GM23248 (cell line): ENCODE measurements at places on chromosomes 4 and X. TPM values are rescaled to one million over a fixed set of nuclear protein-coding genes. Genes with fewer than 3 reads are reported as not detected.
A peak's percentile ranks its signal among the peaks of the same experiment; 100 is the strongest.

DNA sequence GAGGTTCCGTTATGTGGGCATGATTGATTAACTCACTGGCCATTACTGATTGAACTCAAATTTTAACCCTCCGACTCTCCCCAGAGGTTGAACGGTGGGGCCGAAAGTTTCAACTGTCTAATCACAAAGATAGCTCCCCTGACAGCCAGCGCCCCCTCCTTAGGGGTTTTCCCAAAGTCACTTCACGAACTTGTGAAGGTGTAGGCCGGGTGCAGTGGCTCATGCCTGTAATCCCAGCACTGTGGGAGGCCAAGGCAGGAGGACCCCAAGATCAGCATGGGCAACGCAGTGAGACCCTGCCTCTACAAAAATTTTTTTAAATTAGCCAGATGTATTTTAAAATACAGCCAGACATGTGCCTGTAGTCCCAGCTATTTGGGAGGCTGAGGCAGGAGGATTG is 39.8 kb upstream of the RBM47 start:
- no peak overlapping the region for H3K4me3 ChIP-seq
- H3K4me1 ChIP-seq = peaks cover 5% of the 10 kb centered on the region; the same call in 1 of the 2 replicates

GRCh38 chr4:166017804-166018203 is 144.8 kb downstream of the TLL1 start:
- H3K36me3 ChIP-seq = no peaks in the 10 kb centered on the region
- H3K27ac ChIP-seq = no peak overlapping the region

GRCh38 chr4:37726666-37727065 is 40.5 kb upstream of the RELL1 start:
- no peaks in the 10 kb centered on the region for H3K27me3 ChIP-seq
- H3K4me3 ChIP-seq = no peak overlapping the region
- peaks cover 7% of the 10 kb centered on the region for H3K4me1 ChIP-seq
- no peak overlapping the region for H3K27ac ChIP-seq
- no peaks in the 10 kb centered on the region for H3K36me3 ChIP-seq

KLF3 gene
- total RNA-seq = 12.8 and 14.7 TPM in 2 replicates

DNA sequence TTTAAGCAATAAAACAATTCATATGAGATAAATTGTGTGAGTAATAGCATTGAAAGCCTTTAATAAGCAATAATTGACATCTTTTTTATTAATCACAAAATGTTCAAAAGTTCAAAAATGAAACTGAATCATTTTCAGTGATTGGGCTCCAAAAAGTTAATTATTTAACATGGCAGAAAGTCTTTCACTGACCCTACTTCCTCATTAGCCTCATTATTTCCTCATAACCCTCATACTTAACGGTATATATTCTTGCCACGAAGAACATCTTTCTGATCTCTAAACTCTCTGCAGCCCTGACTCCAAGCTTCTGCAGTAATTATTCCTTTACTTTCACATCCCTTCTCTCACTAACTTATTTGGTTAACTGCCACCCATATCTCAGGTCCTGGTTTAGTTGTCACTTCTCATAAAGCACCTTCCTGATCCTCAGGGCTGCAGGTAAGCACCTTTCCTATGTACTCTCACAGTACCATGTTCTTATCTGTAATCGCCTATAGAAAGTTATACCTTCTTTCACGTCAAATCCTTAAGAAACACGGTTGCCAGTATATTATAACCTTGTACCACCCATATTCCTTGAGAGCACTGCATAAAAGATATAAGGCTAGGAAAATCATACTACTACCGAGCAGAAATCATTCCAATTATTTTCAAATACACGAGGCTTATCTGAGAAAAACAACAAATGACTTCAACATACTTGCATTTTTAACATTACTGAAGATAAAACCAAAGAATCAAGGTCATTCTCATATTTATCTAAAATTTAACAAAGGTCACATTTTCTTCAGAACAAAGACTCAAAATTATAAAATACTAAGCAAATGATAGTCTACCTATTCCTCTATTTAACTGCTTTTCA is 72.2 kb downstream of the PPP3CA start:
- no peak for DNase-seq
- no peaks in the 10 kb centered on the region for H3K27me3 ChIP-seq
- H3K4me1 ChIP-seq = peaks cover 27% of the 10 kb centered on the region
- no peak overlapping the region for H3K4me3 ChIP-seq

- H3K27ac ChIP-seq = no peak overlapping the region
- H3K4me3 ChIP-seq = no peak overlapping the region
- H3K36me3 ChIP-seq = no peaks in the 10 kb centered on the region
- H3K4me1 ChIP-seq = no peaks in the 10 kb centered on the region
These were observed 6.4 kb upstream of the PTTG2 start for GRCh38 chr4:37953620-37954293.

SYTL5 gene
- total RNA-seq = not detected in 2 replicates

ZMAT1 gene
- not detected in 2 replicates for total RNA-seq

DNA sequence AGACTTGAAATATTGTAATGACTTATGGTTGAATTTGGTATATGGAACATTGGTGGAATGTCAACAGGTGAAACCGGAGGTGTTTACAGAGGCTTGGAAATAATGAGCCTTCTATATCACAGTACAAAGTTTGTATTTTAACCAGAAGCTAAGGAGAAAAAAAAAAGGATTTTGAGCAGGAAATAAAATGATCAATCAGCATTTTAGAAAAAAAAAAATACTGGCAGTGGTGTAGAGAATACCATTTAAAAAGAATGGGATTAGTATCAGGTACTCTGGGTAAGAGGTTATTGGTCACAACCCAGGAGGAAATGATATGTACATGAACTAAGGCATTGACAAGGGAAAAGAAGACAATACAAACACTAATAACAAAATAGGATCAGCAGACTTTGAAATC is 587.1 kb upstream of the HTR2C start:
- H3K4me1 ChIP-seq = no peaks in the 10 kb centered on the region
- no peaks in the 10 kb centered on the region for H3K36me3 ChIP-seq
- no peak overlapping the region for H3K27ac ChIP-seq
- H3K4me3 ChIP-seq = no peak overlapping the region
- DNase-seq = no peak

- peak overlapping the region; percentile 56 for H3K4me3 ChIP-seq
- H3K27ac ChIP-seq = peak overlapping the region; percentile 63
- H3K36me3 ChIP-seq = no peaks in the 10 kb centered on the region
- DNase-seq = peak; percentile 86
These were observed 37.3 kb downstream of the APBB2 start for GRCh38 chr4:41177016-41177415.

GRCh38 chr4:52780617-52781354 is 29.6 kb upstream of the ERVMER34-1 start:
- no peak overlapping the region for H3K4me3 ChIP-seq
- H3K4me1 ChIP-seq = no peaks in the 10 kb centered on the region; the same call in 1 of the 2 replicates
- H3K27ac ChIP-seq = no peak overlapping the region
- DNase-seq = peak; percentile 18

GRCh38 chr4:54440394-54441136 is 211.5 kb downstream of the PDGFRA start:
- no peaks in the 10 kb centered on the region; the same call in 1 of the 2 replicates for H3K4me1 ChIP-seq
- peak; percentile 68 for DNase-seq
- no peaks in the 10 kb centered on the region for H3K27me3 ChIP-seq
- peak overlapping the region; percentile 15 for H3K27ac ChIP-seq
- H3K36me3 ChIP-seq = no peaks in the 10 kb centered on the region

DNA sequence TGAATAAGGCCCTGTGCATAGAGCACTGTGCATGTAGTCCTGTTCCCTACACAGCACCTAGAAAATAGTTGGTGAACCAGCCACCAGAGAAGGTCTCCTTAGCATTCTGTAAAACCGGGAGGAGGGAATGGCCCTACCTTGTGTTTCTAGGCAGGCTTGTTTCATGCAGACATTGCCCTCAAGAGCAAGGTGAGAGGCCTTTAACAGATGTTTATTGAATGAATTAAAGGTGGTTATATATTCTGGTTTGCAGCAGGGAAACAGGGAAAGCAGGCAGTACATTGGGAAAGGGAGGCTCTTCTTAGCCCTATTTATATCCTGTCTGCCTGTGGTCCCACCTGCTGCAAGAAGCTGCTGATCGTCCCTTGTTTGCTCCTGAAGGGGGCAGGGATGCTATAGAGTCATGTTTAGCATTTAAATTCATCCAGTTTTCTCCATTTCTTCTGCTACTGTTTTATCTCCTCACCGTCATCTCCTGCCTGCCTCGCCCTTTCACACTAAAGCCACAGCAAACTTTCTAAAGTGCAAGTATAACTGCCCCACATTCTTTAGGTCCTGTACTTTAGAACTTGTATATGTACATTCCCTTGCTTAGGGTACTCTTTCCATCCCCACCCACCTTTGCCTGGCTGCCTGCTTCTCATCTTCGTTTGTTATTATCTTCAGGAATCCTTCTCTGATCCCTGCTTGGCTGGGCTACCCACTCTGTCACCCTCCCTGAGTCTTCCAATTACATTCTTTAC is 60.3 kb downstream of the EGF start:
- H3K27ac ChIP-seq = no peak overlapping the region
- H3K4me1 ChIP-seq = peaks cover 9% of the 10 kb centered on the region; the same call in 1 of the 2 replicates
- DNase-seq = no peak
- no peak overlapping the region for H3K4me3 ChIP-seq
- no peaks in the 10 kb centered on the region for H3K36me3 ChIP-seq

PPP1R2C gene
- total RNA-seq = not detected in 2 replicates

DMRTC1 gene
- total RNA-seq = not detected in 2 replicates

GRCh38 chrX:56279863-56280262 is 47.7 kb downstream of the KLF8 start:
- H3K4me1 ChIP-seq = no peaks in the 10 kb centered on the region
- H3K27me3 ChIP-seq = no peaks in the 10 kb centered on the region
- no peak overlapping the region for H3K27ac ChIP-seq

UGT2B17 gene
- not detected in 2 replicates for total RNA-seq

DNA sequence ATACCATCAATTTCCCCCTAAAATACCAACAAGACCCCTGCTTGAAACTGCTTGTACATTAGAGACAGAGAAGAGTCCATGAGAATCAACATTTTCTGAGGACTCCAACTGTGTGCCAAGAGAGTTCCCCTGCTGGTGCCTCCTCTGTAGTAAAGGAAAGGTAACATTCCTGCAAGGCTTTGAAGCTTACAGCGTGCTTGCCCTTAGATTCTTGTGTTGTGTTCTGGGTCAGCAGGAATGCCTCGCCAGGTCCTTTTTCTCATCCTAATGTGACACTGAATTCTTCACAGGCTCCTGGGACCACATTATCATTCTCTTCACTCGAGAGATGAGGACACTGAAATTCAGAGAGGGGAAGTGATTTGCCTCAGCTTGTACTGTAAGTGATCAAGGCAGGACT is 9.7 kb upstream of the EOLA2 start:
- no peaks in the 10 kb centered on the region for H3K27me3 ChIP-seq
- H3K27ac ChIP-seq = no peak overlapping the region
- no peak overlapping the region for H3K4me3 ChIP-seq

GRCh38 chr4:188552741-188553275 is 413.6 kb downstream of the TRIML1 start:
- no peaks in the 10 kb centered on the region for H3K4me1 ChIP-seq
- H3K36me3 ChIP-seq = no peaks in the 10 kb centered on the region
- H3K4me3 ChIP-seq = no peak overlapping the region
- DNase-seq = no peak
- no peaks in the 10 kb centered on the region for H3K27me3 ChIP-seq

- H3K4me1 ChIP-seq = peaks cover 12% of the 10 kb centered on the region
- no peak overlapping the region for H3K27ac ChIP-seq
- no peaks in the 10 kb centered on the region for H3K36me3 ChIP-seq
- H3K27me3 ChIP-seq = peaks cover 58% of the 10 kb centered on the region
These were observed 12.3 kb downstream of the MSX1 start for GRCh38 chr4:4871573-4872313.

MAN2B2 gene
- total RNA-seq = 40.1 and 50.1 TPM in 2 replicates

GRCh38 chr4:120694973-120695372 is 227.6 kb downstream of the PRDM5 start:
- H3K4me3 ChIP-seq = no peak overlapping the region
- peaks cover 29% of the 10 kb centered on the region for H3K4me1 ChIP-seq
- no peaks in the 10 kb centered on the region for H3K27me3 ChIP-seq
- no peaks in the 10 kb centered on the region for H3K36me3 ChIP-seq

- no peaks in the 10 kb centered on the region for H3K27me3 ChIP-seq
- H3K36me3 ChIP-seq = no peaks in the 10 kb centered on the region
- no peaks in the 10 kb centered on the region for H3K4me1 ChIP-seq
- H3K27ac ChIP-seq = no peak overlapping the region
These were observed 134.9 kb downstream of the STOX2 start for GRCh38 chr4:184039963-184040383.

CCDC160 gene
- total RNA-seq = not detected in 2 replicates

DNA sequence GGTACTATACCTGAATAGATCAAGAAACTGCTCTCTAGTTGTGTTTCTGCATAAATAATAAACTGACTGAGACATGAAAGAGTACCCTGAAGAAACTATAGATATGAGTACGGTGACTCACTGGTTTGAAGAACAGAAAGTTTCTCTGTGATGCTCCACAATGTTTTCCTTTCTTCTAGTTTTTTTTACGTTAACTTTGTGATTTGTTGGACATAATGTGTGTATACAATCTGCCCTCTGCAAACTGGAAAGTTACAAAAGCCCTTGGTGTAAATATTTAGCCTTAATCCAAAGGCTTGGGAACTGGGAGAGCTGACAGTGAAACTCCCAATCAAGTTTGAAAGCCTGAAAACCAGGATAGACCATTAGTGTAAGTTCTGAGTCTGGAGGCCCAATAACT is 31.6 kb upstream of the PAPSS1 start:
- no peaks in the 10 kb centered on the region for H3K4me1 ChIP-seq
- H3K36me3 ChIP-seq = no peaks in the 10 kb centered on the region
- no peak for DNase-seq
- H3K4me3 ChIP-seq = no peak overlapping the region

GRCh38 chr4:103375278-103375677 is 177.1 kb upstream of the CENPE start:
- no peak overlapping the region for H3K4me3 ChIP-seq
- peak; percentile 10 for DNase-seq
- H3K27ac ChIP-seq = no peak overlapping the region
- no peaks in the 10 kb centered on the region for H3K4me1 ChIP-seq
